ENCODE measurements at places on chromosomes 11 and 22.

GRCh38 chr22:42799461-42800405 is 57.3 kb downstream of the ARFGAP3 start:
- DNase-seq: no peak

- DNase-seq: no peak
Observed at GRCh38 chr11:132254906-132255305, 884.5 kb downstream of the NTM start.

DNA sequence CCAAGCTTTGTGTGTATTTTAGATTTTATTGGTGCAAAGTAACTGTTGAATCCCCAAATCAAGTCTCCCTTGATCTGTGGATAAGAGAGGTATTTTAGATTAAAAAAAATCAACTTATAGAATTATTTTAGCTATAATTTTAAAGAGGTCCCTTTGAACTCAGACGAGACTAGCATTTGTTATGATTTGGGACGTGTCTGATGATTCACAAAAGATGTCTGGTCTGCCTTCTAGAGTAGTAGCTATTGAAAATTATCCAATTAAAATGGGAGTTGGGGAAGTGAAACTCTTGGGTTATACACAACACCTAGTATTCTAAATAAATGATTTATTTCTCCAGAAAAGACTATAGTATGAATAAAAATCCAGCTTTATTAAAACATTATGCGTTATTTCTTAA is 227.9 kb upstream of the GRIA4 start:
- no peak for DNase-seq

GRCh38 chr11:122721201-122721963 is 65.9 kb downstream of the UBASH3B start:
- no peak for DNase-seq

- DNase-seq: no peak
Observed at GRCh38 chr22:21938906-21939305, 13.7 kb downstream of the PPM1F start.
